Renal pelvis (tissue), 12 donors: ENCODE measurements at places on chromosomes 1 and 21. TPM values are rescaled to one million over a fixed set of nuclear protein-coding genes. Genes with fewer than 3 reads are reported as not detected.

DNA sequence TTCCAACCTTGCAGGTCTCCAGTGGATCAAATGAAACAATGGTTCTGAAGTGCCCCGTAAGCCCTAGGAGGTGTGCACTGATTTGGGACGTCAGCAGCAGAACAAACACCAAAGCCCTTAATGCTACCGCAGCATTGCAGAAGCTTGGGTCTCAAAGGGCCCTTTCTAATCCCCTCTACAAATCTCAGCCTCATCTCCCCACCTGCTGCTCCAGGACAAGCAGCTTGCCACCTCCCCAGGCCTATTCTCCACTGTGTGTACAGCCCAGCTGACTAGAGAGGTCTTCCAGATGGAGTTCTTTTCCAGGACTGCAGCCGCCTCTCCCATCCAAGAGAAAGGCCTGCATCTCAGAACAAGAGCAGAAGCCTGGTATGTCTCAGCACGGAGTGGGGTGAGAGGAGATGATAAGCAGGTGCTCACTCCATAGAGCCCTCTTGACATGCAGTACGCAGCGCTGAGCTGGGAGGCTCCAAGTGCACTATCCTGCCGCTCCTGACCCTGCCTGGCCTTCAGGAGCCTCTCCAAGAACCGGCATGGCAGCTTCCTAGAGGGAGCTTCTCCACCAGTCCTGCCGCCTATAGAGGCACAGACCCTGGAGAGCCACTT lies 46.3 kb downstream of the MRPL37 start:
- no peak for DNase-seq

GRCh38 chr1:85865213-85865612 lies 157.0 kb upstream of the ZNHIT6 start:
- DNase-seq: no peak

DNA sequence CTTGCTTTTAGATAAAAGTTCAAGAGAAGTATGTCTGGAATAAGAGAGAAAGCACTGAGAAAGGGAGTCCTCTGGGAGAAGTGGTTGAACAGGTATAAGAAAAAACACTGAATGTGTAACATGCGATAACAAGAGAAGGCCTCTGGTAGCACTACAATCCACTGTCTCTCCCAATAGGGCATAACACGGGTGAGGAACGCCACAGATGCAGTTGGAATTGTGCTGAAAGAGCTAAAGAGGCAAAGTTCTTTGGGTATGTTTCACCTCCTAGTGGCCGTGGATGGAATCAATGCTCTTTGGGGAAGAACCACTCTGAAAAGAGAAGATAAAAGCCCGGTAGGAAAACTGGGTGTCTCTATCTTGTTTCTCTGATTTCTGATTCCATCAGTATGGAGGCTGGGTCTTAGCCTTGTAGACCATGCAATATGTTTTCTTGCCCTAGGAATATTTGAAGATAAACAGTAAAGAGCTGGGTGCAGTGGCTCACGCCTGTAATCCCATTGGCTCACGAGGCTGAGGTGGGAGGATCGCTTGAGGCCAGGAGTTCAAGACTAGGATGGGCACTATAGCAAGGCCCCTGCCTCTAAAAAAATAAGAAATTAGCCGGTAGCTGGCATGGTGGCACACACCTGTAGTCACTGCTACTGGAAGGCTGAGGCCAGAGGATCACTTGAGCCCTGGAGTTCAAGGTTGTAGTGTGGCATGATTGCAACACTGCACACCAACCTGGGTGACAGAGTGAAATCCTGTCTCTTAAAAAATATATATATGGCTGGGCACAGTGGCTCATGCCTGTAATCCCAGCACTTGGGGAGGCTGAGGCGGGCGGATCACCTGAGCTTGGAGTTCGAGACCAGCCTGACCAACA lies 40.4 kb downstream of the DAP3 start:
- DNase-seq: peak; percentile 57

DNA sequence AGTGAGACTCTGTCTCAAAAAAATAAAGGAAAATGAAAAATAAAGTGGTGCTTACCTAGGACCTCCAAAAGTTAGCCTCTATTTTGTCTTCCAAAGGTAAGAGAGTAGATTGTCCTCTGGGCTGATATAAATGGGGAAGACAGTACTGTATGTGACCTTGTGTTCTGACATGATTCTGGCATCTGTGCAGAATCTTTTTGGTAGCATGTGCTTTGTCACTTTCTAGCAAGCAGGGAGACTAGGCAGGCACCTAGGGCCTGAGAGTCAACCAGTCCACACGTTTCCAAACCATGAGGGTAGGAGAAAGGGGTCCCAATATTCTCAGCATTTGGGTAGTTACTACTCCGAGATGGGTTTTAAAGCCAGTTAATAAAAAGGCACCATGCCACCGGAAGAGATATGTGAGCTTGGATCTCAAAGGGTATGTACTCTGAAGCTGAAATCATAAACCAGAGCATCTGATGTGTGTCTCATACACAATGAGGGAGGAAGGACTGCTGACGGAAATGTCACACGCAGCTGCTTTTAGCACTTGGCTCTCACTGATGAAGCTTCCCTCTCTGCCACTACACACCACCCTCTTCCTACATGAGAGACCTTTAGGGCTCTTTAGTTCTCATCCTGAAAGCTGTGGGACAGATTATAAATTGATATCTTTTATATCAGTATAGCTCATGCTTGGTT lies 27.0 kb upstream of the SLC16A1 start:
- no peak for DNase-seq

DNA sequence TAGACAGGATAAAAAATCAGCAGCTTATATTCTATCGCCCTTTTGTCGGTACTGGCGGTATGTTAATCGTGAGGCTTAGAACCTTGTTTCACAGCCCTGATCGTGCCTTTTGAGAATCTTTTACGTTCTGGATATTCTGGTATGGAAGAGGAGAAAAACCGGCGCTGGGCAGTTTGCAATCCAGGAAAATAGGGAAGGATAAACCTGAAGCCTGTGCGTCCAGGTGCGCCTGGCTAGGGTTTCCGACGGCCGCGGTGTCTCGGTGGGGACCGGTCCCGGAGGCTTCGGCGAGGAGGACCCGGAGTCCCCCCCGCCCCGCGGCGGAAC lies 258 bp upstream of the SYPL2 start:
- no peak for DNase-seq

DNA sequence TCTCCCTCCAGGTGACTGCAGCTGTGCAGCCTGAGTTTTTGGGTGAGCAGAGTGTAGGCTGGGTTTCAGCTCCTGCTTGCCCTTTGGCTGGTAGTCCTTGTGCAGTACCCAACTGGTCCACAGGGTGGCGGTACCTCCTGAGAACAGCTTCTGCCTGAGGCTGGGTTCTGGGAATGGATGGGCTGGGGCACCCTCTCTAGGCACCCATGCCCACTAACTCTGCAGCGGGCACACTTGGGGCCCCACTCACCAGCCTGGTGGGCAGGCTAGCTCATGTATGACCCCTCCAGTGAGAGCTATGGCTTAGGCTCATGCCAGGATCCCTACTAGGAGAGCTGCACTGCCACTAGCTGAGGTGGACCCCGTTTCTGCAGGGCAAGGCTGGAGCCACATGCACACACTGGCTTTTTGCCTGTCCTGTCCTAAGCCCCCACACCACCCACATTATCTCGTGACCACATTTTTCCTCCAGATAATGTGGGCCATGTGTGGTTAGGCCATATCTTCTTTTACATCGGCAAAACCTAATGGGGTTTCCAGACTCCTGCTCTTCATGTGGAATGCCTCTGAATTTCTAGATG lies 15.5 kb upstream of the GSTM4 start:
- no peak for DNase-seq

- DNase-seq: no peak
Measured at GRCh38 chr21:17250778-17251241, 262.0 kb upstream of the CXADR start.

Gene DNAH14
- 14.0 TPM for polyA plus RNA-seq

DNA sequence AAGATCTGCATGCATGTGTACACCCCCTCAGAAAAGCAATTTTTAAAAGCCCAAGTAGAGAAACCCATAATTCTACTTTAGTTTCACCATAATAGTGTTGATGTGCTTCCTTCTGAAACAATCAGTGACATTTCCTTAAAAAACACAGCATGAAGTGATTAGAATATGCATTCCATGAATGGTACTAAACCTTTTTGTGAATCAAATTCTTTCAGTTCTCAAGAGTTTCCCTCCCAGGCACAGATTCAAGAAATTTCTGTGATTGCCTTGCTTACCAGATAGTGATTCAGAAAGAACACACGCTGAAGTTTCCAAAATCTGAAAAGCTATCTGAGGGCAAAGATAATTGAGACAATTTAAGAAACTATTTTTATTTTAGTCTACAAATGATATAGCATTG lies 136.4 kb upstream of the ADGRL2 start:
- DNase-seq: no peak

- DNase-seq: no peak
Measured at GRCh38 chr1:94660994-94661393, 119.4 kb upstream of the F3 start.

DNA sequence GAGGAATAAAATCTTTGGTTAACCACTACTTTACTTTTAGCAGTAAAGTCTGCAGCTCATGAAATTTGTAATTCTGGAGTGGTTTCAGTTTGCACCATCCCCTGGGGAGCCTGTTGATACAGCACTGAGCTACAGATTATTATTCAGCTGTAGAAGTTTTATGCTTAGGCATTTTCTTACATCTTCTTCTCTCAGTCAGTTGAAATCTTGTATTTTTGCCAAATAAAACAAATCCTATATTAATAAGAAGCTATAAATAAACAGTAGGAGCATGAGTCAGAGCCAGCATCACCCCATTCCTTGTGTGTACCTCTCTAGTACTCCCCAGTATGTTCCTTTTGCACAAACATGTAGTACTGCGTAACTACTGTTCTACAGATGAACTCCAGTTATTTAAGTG lies 118.9 kb downstream of the ATF6 start:
- no peak for DNase-seq

Gene TUFT1
- polyA plus RNA-seq: 8.8 TPM

Gene SPTA1
- polyA plus RNA-seq: 0.74 TPM

DNA sequence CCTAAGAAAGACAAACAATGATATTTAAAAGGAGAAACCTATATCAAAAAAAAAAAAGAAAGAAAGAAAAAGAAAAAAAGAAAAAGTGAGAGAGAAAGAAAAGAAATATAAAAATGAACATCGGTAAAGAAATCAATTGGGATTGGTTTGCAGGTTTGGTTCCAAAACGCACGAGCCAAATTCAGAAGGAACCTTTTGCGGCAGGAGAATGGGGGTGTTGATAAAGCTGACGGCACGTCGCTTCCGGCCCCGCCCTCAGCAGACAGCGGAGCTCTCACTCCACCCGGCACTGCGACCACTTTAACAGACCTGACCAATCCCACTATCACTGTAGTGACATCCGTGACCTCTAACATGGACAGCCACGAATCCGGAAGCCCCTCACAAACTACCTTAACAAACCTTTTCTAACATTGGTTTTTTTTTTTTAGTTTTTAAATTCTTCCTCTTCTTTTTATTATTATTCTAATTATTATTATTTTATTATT lies 11.7 kb downstream of the LHX9 start:
- no peak for DNase-seq
